ENCODE measurements at places on chromosomes 4 and X. TPM values are rescaled to one million over a fixed set of nuclear protein-coding genes. Genes with fewer than 3 reads are reported as not detected.

Gene CTAG1A
- not detected for total RNA-seq

Gene SPANXA2
- 223 TPM for total RNA-seq

Gene HELT
- total RNA-seq: not detected

Gene ETDB
- total RNA-seq: not detected

Gene HEPH
- total RNA-seq: 0.85 TPM

Gene COX7B2
- total RNA-seq: not detected

Gene DKC1
- 68.3 TPM for total RNA-seq
